Activated T-helper 1 cell treated with anti-CD3 and anti-CD28 coated beads, Interleukin-2, amount 50 U/mL, for 16 hours (primary cell): ENCODE measurements at places on chromosomes 2 and 18.

- DNase-seq, result no peak
Observed at GRCh38 chr2:158968396-158969161, at the start of gene TANC1. TANC1 (plus strand) TSS chr2:158968640; CDS start chr2:159065911, 97,271 bp downstream.

GRCh38 chr2:83972128-83972527, 487.0 kb downstream of the SUCLG1 start:
- DNase-seq, result no peak

- no peak for DNase-seq
Observed at GRCh38 chr2:180662941-180663471, 317.4 kb upstream of the UBE2E3 start.

DNA sequence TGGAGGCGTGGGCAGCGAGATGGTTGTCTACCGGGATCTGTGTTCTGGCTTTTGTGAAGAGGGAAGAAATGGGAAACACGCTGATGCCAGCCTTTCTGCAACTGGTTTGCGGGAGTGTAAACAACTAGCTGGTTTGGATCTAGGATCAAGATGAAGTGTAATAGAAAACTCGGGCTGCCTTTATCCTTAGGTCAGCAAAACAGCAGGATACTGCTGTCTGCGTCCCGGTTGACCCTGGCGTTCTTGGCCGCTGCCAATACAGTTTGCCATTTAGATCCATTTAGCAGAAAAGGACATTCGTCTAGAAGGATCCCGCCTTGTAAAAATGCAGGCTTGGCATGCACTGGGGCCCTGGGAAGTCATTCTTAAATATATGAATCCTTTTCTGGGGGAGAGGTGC, 42.0 kb downstream of the RAB31 start:
- no peak for DNase-seq

DNA sequence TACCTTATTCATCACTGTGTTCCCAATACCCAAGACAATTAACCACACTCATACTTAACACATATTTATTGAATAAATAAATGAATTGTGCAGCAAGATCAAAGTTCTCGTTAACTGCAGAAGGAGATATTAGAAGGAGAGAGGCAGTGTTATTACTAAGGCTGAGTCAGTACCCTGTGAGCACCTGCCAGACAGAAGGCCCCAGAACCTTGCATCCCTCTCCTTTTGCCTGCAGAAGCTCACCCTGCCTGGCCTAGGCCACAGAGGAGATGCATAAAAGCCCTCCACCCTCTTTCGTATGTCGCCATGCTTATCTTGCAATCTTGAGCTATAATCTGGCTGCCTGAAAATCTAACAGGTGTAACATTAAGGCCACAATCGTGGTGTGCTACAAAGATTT, 20.5 kb upstream of the RNF149 start:
- DNase-seq, result no peak

GRCh38 chr2:43011158-43011491, 215.3 kb downstream of the ZFP36L2 start:
- DNase-seq, result no peak

DNA sequence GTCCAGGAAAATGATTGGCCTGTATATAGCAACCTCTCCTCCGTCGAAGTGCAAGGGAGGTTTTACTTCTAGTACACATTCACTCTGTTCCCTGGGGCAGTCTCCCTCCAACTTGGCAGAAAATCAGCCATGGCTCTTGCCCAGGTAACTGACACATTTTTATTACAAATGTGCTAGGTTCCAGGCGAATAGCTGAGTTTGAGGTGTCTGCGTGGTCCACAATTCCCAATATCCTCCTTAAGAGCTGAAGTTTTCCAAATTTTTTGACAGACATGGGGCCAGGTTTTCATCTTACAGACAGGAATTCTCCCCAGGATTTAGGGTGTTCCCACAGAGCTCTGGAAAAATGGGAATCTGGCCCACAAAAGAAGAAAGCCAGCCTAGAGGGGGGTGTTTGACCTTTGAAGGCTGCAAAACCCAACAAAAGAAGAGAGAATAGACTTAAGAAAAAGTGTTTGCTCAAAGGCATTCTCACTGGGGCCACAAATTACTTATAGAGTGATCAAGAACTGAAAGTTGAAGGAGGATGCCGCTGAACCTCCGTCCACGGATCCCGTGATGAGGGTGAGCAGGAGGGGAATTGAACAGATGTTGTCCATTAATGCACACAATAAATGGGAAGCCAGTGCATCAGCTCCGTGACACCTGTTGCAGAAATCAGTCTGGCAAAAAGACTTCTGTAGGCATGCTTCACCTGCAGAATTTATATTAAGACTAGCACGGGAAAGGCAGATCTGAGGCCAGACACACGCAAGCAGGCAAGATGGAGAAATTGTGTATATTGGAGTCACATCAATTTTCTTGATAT, 242.3 kb upstream of the COPS8 start:
- no peak for DNase-seq

DNA sequence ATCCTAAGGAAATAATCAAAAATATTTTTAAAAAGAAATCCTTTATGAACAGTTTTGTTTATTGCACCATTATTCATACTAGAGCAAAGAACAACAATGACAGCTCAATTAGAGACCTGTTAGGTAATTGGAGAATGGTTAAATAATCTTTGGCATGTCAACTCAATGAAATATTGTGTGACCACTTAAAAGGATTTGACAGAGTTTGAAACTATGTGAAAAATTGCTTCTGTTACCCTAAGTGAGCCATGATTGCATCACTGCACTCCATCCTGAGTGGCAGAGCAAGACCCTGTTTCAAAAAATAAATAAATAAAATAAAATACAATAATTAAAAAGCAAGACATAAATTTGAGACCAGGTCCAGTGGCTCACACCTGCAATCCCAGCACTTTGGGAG, 66.1 kb upstream of the ATP8B1 start:
- DNase-seq, result no peak

DNA sequence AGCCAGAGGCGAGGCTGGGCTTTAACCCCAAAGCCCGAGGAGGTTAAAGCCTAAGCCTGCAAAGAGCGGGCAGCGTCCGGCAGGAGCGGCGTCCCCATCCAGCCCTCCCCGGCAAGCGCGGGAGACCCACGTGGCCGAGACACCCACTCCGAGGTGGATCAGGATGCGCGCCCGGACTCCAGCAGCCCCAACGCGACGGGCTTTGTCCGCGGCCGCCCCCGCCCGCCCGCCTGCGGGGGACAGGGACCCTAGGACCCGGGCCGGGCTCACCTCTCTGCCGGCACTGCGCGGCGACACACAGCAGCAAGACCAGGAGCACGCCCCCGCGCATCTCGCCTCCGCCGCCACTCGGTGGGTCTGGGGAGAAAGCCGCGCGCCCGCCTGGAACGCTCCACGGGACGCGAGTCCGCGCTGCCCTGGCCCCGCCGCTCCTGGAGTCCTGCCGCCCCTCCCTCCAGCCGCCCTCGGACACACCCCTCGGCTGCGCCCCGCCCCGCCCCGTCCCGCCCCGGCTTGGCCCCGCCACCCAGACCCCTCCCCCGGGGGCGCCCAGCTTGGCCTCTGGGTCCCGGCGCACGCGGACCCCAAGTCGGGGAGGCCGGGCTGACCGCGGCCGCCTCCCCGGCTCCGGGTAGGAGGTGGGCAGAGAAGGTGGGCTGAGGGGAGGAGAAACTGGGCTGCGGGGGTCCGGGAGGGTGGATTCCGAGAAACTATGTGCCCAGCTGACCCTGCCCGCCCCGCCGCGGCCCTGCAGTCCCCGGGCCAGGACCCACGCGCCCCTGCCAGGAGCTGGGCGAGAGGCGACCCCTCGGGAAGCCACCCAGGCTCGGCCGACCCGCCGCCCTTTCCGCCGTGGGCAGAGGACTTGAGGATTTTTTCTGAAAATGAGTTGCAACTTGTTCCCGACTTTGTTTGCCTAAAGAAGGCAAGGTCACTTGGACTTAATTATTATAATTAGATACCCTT, at the start of gene LAMA1:
LAMA1 (minus strand) TSS at position 408 of the 966 bp plus-strand sequence; CDS start at position 331, 77 bp downstream.
- DNase-seq, result no peak

DNA sequence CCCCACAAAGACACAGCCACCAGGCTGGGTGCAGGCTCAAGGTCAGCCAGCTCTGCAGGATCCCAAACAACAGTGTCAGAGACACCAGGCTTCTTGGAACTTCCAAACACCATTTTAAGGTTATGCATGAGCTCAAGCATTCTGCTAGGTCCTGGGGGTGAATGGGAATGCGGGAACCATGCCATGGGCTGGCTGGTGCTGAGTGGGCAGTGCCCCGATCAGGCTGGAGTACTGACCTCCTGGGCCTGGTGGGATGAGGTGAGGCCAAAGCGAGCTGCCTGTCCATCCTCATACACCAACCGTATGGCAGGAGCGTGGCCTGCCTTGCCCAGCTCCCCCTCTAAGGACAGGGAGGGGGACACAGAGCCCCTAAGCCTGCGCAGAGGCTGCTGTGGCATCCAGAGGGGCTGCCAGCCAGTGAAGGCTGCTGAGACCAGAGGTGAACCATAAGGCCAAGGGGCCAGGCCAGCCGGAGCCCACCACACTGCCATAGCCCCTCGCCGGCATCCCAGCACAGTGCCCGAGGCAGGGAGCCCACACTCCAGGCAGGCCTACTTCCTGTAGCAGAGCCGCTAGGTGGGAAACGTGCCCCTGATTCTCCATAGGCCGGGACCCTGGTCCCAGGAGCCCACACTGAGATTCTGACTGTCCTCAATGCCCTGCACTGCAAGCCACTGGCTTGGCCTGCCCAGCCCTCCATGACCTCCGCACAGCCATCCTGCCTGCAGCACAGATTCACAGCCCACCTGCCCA, 135.0 kb downstream of the HDAC4 start:
- DNase-seq, result no peak

- no peak for DNase-seq
Observed at GRCh38 chr2:238280083-238280825, 8.2 kb downstream of the PER2 start.

- DNase-seq, result no peak
Observed at GRCh38 chr18:69786427-69786826, 161.2 kb downstream of the CD226 start.

GRCh38 chr18:43009674-43010073, 105.8 kb downstream of the RIT2 start:
- DNase-seq, result no peak
